Mucosa of gallbladder (tissue), 1 donor: ENCODE measurements at places on chromosomes 1 and 21. TPM values are rescaled to one million over a fixed set of nuclear protein-coding genes. Genes with fewer than 3 reads are reported as not detected.

AHCYL1 gene
- total RNA-seq = 166 TPM

DNA sequence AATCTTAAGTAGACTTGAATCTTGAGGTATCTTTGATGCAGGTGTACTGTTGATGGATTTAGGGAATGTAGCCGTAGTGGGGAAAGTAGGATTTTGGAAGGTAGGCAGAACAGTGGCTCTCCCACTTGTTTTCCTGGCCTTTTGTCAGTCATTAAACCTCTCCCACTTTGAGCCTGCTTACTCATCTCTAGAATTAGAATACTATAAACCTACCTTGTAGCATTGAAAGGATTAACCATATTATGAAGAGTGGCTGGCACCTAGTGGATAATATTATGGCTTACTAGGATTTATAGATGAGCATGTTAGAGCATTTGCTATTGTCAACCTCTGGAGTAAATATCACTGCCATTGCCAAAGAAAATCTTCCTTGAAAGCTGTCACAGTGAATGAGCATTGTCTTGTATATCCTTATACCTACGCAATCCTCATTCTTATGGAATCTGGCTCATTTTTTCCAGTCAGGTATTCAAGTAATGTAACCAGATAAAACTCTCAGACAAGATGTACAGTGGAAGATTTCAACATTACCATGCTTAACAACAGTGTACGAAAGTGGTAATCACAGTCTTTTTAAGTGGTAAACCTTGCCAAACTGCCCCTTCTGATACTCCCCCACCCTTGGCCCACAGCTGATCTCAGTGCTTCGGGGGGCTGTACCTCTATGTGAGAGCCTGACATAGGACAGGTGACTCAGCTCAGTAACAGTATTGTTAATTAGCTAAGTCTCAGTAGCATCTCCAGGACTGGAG, 44.4 kb downstream of the SH3GLB1 start:
- DNase-seq = no peak

- DNase-seq = no peak
Measured at GRCh38 chr1:118973032-118973431, 15.1 kb downstream of the TBX15 start.

FNDC5 gene
- total RNA-seq = 8.4 TPM

DNA sequence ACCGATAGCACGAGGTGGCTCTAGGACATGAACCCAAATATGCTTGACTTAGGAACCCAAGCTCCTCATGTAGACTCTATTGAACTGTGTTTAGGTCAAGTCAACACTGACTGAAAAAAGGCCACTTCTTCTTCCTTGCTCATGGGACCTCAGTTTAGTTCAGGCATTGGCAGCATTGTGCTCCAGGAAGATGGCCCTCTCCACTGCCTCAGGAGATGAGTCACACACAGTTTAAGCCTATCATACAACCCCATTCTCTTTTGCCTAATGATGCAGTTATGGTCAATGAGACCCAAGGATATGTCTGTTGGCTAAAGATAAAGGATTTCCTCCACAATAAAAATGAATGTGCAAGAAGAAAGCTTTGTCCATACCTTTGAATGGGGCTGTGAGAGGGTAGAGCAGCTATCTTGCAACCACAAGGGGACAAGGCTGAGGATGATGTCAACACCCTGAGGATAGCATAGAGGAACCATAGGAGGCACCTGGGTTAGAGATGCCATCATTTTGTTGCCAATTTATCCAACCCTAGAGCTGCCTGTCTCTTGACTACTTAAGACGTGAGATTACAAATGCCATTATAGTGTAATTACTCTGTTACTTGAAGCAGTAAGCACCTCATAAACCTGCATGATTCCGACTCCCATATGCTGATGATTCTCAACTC, 3.0 kb upstream of the TRIM63 start:
- DNase-seq = no peak

DNA sequence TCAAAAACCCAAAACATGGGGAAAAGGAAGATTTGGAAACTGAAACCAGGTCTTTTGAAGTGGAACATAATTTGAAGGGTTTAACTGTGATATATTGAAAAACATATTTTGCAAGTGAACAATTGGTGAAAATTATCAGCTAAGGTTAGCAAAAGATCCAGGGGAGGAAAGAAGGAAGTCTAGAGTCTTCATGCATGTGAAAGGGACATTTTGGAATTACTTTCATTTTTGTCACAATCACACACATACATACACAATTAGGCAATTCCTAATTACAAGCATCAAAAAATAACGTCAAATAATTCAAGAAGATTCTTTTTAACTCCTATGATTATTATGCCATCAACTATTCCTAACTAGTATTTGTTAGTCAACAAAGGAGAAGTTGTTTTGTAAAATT, 64.7 kb upstream of the NFIA start:
- no peak for DNase-seq

FCRLB gene
- 0.23 TPM for total RNA-seq

DNA sequence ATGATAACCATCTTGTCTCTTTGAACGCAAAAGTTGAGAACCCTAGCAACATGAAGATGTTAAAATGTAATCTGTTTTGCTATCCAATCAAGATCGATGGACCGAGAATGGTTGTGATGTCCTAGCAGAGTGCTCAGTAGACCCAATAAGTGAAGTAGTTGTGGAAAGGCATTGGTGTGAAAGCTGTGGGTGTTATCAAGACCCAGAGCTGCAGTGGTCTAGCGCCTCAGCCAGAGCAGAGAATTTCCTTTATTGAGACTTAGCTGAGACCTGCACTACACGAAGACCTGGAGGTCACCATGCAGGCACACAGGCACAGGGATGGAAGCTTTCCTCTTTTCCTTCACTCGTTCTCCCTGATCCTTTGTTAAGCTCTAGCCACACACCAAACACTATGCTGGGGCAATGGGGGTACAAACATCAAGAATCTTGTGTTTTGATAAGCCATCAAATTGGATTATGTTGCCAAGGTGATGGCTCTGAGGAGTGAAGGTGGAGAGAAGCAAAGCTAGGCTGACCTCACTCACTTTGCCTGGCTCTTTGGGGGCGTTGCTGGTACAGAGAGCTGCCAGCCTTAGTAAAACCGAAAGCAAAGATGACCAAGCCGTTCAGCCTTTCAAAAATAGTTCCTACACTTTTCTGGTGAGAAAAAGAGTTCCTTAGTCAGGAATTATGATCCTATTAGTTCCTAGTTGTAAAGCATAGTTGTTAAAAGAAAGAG, 24.1 kb downstream of the METTL13 start:
- no peak for DNase-seq

- DNase-seq = no peak
Measured at GRCh38 chr1:37692834-37693175, 489 bp downstream of the CDCA8 start.

CFHR4 gene
- total RNA-seq = not detected

AGT gene
- 341 TPM for total RNA-seq

PBX1 gene
- 175 TPM for total RNA-seq
